A549 treated with Hydrocortisone at 1 μM for 4 hours (cell line): ENCODE measurements at places on chromosomes 16 and 17. TPM values are rescaled to one million over a fixed set of nuclear protein-coding genes. Genes with fewer than 3 reads are reported as not detected.

Gene HSD17B1
- 0.51 to 1.6 TPM (median 1.3 TPM) in 5 replicates for total RNA-seq

Gene TRPV3
- 0.30 to 0.40 TPM (median 0.36 TPM) in 5 replicates for total RNA-seq

Gene ENPP7
- not detected in 5 replicates for total RNA-seq

Gene ZFP3
- total RNA-seq: 0.94 to 1.3 TPM (median 1.1 TPM) in 5 replicates

Gene SLC52A1
- 0.54 to 1.2 TPM (median 0.73 TPM) in 5 replicates for total RNA-seq

Gene DHX58
- total RNA-seq: 0.22 to 0.62 TPM (median 0.45 TPM) in 5 replicates

Gene ARHGDIG
- 2.1 to 3.7 TPM (median 3.2 TPM) in 5 replicates for total RNA-seq

Gene CACNG5
- 0.16 TPM in 1 of 5 replicates, not detected in the others for total RNA-seq

Gene SEPTIN1
- total RNA-seq: 0.97 to 2.6 TPM (median 2.1 TPM) in 5 replicates

Gene NQO1
- total RNA-seq: 2,292 to 2,538 TPM (median 2,443 TPM) in 5 replicates

Gene CD300LB
- 0.03 to 0.07 TPM (median 0.06 TPM) in 4 of 5 replicates, not detected in the other for total RNA-seq

Gene RFFL
- 42.4 to 54.1 TPM (median 52.2 TPM) in 5 replicates for total RNA-seq

Gene HOXB3
- 3.1 to 5.3 TPM (median 5.0 TPM) in 5 replicates for total RNA-seq

Gene CMTM2
- not detected in 5 replicates for total RNA-seq

Gene FBXL16
- total RNA-seq: 11.9 to 16.3 TPM (median 12.7 TPM) in 5 replicates

Gene ZG16B
- 0.49 to 0.73 TPM (median 0.59 TPM) in 5 replicates for total RNA-seq

Gene KAT2A
- 41.3 to 45.4 TPM (median 44.6 TPM) in 5 replicates for total RNA-seq

Gene CAPNS2
- total RNA-seq: not detected in 5 replicates

Gene MPP3
- 13.7 to 18.8 TPM (median 15.6 TPM) in 5 replicates for total RNA-seq

Gene RPRML
- 0.40 to 0.81 TPM (median 0.68 TPM) in 5 replicates for total RNA-seq

Gene GALR2
- 0.89 to 1.8 TPM (median 1.7 TPM) in 5 replicates for total RNA-seq

Gene SGCA
- 1.1 to 2.9 TPM (median 1.7 TPM) in 5 replicates for total RNA-seq

Gene HSPB9
- total RNA-seq: not detected in 5 replicates

Gene SP2
- 17.5 to 19.2 TPM (median 17.6 TPM) in 5 replicates for total RNA-seq

Gene TP53TG3D
- 0.99 to 1.6 TPM (median 1.3 TPM) in 5 replicates for total RNA-seq

Gene CCP110
- total RNA-seq: 6.3 to 10.6 TPM (median 8.4 TPM) in 5 replicates

Gene OR1F1
- total RNA-seq: 0.15 to 0.44 TPM (median 0.31 TPM) in 5 replicates

Gene TMEM235
- total RNA-seq: not detected in 5 replicates

Gene ACSM5
- total RNA-seq: not detected in 5 replicates

Gene CTRB1
- total RNA-seq: not detected in 5 replicates

Gene SCIMP
- total RNA-seq: not detected in 5 replicates

Gene MYL11
- total RNA-seq: 0.39 to 0.67 TPM in 2 of 5 replicates, not detected in the others

Gene PIRT
- total RNA-seq: not detected in 5 replicates

Gene IL17C
- total RNA-seq: not detected in 5 replicates

Gene DHRS7C
- not detected in 5 replicates for total RNA-seq

Gene CCR7
- total RNA-seq: 0.73 to 1.5 TPM (median 0.97 TPM) in 5 replicates

Gene FN3K
- total RNA-seq: 8.3 to 9.5 TPM (median 9.0 TPM) in 5 replicates

Gene UTS2R
- total RNA-seq: 0.08 TPM in 1 of 5 replicates, not detected in the others

Gene HIC1
- total RNA-seq: 1.2 to 2.0 TPM (median 1.5 TPM) in 5 replicates

Gene NPW
- 0.40 to 1.3 TPM (median 0.85 TPM) in 5 replicates for total RNA-seq

Gene CLDN6
- total RNA-seq: 0.25 to 0.44 TPM (median 0.39 TPM) in 5 replicates

Gene SLFN12L
- not detected in 5 replicates for total RNA-seq

Gene CCL17
- total RNA-seq: not detected in 5 replicates

Gene PRDM7
- not detected in 5 replicates for total RNA-seq

Gene SLX4
- total RNA-seq: 4.3 to 5.5 TPM (median 4.9 TPM) in 5 replicates

Gene HEATR3
- 13.1 to 16.0 TPM (median 14.1 TPM) in 5 replicates for total RNA-seq

Gene IRX5
- 1.4 to 2.0 TPM (median 1.9 TPM) in 5 replicates for total RNA-seq

Gene EVI2B
- 0.07 to 0.08 TPM (median 0.08 TPM) in 4 of 5 replicates, not detected in the other for total RNA-seq

Gene GLIS2
- 22.2 to 27.5 TPM (median 25.3 TPM) in 5 replicates for total RNA-seq

Gene PARD6A
- total RNA-seq: 1.5 to 2.4 TPM (median 2.2 TPM) in 5 replicates

Gene CDH3
- total RNA-seq: 0.17 to 0.38 TPM (median 0.31 TPM) in 5 replicates

Gene PPL
- total RNA-seq: 4.0 to 5.6 TPM (median 4.9 TPM) in 5 replicates

Gene NUDT7
- total RNA-seq: 5.2 to 6.0 TPM (median 5.7 TPM) in 5 replicates

Gene DBF4B
- 22.6 to 28.4 TPM (median 24.0 TPM) in 5 replicates for total RNA-seq

Gene PRAC1
- not detected in 5 replicates for total RNA-seq

Gene RMI2
- 26.4 to 36.1 TPM (median 32.2 TPM) in 5 replicates for total RNA-seq

Gene KRT33A
- not detected in 5 replicates for total RNA-seq
